ENCODE measurements at places on chromosomes 6 and 20.

DNA sequence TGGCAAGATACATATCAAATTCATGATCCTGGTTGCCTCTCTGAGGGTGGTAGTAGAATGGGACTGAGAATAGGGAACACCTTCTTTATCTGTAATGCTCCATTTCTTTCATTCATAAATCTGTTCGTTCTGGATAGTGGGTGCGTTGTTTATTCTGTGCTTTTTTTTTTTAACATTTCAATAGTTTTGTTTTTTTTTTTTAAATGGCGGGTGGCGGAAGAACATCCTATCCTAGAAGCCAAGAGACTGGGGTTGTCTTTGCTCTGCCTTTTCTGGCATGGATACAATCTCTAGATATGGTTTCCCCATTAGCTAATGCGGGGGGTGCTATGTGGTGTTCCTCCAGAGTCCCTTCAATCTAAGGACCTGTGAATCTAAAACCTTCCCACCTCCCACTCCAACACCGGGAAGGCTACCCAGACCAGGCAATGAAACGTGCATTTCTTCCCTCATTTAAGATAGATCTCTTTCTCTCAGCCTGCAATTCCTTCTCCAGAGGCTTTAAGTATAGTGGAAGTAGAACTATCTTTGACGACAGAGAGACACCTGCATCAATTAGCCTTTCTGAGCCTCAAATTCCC is 883 bp upstream of the CCDC28A start:
- DNase-seq: no peak

DNA sequence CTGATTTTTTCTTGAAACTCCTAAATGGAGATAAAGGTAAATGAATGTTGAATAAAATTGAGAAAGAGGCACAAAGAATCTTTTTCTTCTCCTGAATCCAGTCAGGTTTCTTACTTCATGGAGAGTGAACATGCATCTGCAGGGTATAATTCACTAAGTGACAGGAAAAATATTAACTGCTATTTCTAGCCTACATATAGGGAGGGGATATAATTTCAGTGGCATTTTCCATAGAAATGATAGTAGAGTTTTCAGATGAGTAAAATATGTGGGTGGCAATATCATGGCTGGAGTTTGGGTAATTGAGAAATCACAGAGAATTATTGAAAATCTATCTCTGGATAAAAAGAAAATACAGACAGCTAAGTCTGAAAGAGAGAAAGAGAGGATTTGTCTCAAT is 1227.0 kb upstream of the GJE1 start:
- no peak for DNase-seq

DNA sequence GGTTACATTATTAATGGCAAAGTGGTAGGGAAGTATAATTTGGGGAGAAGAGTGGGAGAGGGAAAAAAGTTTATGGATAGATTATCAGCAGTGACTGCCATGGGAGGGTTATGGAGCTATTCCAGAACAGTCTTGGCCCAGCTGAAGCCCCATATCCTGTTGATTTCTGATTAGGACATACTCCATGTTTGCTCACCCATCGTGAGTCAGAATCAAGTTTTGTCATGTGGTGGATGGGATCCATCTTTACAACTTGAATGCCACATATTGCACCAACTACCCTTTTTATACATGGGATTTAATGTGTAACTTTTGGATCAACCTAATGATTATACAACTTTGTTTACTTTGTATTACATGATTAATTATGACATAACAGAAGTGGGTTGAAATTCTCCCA is 217.0 kb downstream of the HAO1 start:
- no peak for DNase-seq

DNA sequence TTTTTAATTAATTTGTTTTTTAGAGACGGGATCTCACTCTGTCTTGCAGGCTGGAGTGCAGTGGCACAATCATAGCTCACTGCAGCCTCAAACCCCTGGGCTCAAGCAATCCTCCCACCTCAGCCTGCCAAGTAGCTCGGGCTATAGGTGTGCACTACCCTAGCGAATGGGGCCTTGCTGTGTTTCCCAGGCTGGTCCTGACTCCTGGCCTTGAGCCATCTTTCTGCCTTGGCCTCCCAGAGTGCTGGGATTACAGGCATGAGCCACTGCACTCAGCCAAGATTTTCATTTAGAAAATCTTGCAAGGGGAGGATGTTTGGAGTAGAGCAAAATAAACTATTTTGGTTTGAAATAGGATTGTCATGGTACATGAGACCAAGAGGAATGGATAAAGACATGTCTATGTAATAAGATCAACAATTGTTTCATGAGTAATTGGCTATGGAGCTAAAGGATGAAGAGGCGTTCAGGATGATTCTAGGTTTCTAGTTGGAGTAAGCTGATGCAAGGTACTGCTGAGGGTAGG is 237.8 kb downstream of the UST start:
- DNase-seq: no peak

DNA sequence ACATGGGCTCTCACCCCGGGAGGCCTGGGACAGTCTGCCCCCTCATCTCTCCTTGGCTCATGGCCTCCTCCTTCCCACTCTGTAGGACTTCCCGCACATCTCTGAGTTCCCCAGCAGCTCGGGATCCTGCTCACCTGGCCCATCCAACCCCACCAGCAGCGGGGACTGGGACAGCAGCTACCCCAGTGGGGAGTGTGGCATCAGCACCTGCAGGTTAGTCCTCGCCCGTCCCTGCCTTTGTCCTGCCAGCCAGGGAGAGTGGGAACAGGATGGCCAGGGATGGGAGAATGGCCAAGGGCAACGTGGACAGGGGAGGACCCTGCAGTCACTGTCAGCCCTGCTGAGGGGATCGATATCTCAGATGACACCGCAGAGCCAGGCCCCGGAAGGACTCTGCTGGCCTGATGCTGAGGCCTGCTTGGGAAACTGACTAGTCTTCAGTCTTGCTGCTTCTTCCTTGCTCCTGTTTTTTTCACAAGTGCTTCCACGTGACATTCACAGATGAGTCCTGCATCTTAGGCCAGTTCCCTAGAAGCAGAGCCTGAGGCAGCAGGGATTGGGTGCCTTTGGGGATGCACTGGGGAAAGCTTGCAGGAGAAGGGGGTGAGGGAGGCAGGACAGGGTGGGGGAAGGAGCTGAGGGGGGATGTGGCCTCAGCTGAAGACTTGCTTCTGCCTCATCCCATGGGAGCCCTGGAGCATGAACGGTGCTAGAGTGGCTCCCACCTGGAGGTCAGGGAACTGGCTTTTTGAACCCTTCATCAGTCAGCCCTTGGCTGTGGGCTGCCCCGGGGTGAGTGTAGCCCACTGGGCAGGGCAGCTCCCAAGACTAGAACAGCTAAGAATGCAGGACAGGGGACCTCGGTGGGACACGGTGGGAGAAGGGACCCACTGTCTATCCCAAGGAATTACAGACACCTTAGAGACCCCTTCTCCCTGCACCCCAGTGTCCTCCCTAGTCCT is 120.1 kb downstream of the JPH2 start:
- DNase-seq: no peak

GRCh38 chr6:119234457-119234856 is 115.1 kb downstream of the MAN1A1 start:
- DNase-seq: no peak

GRCh38 chr6:43916924-43917877 is 147.2 kb downstream of the VEGFA start:
- no peak for DNase-seq

- DNase-seq: no peak
These were observed 16.9 kb upstream of the RFPL4B start for GRCh38 chr6:112330071-112330878.

GRCh38 chr20:1697592-1697991 is 40.0 kb upstream of the SIRPG start:
- no peak for DNase-seq

DNA sequence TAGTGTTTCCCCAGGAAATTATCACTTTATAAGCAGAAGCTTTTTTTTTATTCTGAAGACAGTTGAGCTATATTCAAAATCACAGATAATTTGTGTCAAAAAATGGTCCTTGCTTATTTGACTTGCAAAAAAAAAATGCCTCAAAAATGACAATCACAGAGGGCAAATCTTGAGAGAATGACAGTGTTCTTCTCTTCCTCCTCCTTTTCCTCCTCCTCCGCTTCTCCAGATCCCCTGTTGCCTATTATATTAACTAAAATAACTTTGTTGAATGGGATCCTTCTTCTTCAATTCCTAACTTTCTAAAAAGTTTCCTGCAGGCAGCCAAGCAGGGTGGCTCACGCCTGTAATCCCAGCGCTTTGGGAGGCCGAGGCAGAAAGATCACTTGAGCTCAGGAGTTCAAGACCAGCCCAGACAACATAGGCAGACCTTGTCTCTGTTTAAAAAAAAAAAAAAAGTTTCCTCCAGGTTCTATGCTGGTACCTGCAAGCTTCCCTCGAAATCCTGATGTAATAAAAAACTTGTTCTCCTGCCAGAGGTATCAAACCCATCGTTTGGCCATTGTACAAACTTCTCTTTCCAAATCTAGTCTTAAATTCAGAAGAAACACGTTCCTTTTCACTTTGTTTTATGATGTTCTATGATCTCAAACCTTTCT is 128.6 kb downstream of the IPCEF1 start:
- no peak for DNase-seq

- no peak for DNase-seq
These were observed 24.1 kb upstream of the GCLC start for GRCh38 chr6:53568776-53569616.

Data from activated CD8-positive, alpha-beta T cell treated with anti-CD3 and anti-CD28 coated beads, Interleukin-2, amount 10 ng/mL, durations not matched to agents 7 days and 5 days (primary cell).